ACHN (cell line): ENCODE measurements at places on chromosomes 16 and 17.
A peak's percentile ranks its signal among the peaks of the same experiment; 100 is the strongest.

GRCh38 chr17:66466840-66467367 lies 164.5 kb downstream of the PRKCA start:
- peak; percentile 100 for DNase-seq

GRCh38 chr17:32315171-32315570 lies 26.8 kb downstream of the C17orf75 start:
- DNase-seq, result no peak

DNA sequence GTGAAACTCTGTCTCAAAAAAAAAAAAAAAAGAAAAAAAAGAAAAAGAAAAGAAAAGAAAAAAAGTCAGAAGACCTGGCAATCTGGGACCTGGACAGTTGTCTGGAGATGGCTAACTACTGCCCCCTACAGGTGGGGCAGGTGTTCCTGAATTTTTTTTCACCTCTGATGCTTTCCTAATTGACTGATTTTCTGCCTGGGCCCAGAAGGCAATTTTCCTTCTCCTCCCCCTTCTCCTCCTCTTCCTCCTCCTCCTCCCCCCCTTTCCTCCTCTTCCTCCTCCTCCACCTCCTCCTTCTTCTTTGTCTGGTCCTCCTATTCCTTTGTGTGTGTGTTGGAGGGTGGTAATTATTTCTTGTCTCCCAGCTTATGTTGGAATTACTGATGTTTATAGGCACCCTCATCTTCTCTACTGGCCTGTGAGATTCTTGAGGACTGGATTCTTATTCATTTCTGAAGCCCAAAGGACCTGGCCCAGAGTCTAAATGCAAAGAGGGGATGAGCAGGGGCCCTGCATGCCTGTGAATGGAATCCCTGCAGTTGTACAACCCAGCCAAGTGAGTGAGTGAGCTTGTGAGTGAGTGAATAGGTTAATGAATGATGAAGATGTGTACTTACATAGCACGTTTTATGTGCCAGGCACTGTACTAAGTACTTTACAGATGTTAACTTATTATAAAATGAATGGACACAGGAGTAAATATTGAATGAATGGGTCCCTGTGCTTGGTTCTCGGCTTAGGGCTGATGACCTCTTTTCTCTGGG lies 26.9 kb downstream of the IRX5 start:
- DNase-seq, result peak; percentile 63

DNA sequence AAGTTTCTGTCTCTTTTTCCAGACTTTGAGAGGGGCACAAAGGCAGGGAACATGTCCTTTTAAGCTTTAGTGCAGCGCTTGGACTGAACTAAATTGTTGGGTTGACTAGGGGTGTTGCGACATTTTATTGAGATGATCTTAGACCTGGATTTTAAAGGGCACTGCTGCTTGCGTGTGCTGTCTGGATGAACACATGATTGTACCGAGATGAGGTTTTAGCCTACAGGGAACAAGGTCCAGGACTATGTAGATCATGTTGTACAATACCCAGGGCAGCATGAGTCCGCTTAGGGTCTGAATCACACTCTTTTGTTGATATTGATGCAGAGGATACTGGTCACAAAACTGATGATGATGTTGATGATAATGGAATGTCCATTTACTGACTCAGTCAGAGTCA lies 5.2 kb upstream of the RGS9 start:
- no peak for DNase-seq

GRCh38 chr17:54770836-54771235 lies 129.8 kb upstream of the TOM1L1 start:
- DNase-seq, result no peak
